ENCODE measurements at places on chromosomes 11 and 22.

DNA sequence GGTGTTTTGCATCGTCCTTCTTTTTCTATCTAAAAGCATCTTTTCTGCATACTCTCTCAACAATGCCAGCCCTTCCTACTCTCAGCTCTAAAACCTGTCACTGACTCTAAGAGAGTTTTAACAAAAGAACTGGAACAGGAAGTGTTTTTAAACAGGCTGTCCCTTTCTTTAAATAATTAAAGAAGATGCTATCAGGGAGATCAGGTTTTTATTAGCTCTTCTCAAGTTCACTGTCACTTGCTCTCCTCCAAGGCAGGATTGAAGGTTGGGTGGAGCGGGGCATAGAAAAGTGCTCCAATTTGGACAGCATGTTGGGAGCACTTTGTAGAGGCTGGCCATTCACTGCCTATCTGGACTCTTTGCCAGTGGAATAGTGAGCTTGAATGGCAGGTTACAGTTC is 56.4 kb upstream of the BARX2 start:
- no peak for DNase-seq

GRCh38 chr11:17722000-17722643 is 2.8 kb downstream of the MYOD1 start:
- no peak for DNase-seq

GRCh38 chr11:86259730-86260129 is 15.2 kb downstream of the EED start:
- no peak for DNase-seq

GRCh38 chr11:44626645-44627044 is 61.2 kb downstream of the CD82 start:
- DNase-seq, result no peak

DNA sequence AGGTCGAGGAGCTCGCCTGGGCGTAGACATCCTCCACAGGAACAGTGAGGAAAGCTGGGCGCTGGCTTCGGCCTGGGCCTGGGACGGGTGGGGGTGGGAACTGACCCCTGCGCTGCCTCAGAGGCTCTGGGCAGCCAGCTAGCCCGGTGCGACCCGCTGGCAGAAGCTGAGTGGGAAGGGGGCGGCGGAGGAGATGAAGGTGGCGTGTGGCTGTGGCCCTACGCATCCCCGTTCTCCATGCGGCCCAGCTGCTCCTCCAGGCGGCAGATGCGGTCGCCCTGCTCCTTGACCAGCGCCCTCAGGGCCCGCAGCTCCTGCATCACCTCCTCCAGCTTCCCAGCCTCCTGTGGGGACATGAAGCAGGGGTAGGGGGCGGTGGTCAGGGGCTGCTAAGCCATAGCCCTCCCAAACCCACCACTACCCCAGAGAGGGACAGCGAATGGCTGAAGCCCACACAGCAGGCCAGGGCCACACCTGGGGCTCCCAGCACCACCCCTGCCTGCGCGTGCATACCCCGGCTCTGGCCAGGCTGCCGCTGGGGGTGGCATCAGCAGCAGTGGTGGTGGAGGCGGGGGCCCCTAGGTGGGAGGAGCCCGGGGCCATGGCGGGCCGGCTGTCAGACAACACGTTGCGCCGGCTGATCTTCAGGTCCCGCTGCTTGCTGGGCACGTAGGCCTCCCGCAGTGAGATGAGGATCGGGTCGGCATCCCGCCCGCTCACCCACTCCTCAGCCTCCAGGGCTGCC is 848 bp upstream of the PTPRCAP start:
- DNase-seq, result no peak

DNA sequence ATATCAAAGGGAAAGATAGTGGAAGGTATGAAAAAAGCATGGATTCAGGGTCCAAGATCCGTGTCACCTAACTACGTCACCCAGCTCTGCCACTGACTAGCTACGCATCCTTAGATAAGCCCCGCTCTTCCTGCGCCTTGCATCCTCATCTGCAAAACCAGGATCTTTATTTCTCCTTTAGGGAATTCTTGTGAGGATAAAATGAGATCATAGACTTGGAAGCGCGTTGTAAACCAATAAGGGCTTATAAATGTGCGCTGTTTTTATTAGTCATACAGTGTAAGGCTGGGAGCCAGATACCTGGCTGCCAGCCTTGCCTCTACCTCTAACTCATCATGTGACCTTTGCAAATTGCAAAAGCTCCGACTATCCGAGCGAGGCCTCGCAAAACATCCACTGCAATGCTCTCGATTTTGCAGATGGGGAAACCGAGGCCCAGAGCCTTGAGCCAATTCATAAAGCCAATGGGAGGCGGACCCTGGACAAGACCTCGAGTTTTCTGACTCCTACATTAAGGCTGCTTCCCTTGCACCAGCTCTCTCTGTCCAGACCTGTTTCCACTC is 753 bp downstream of the PRPF19 start:
- DNase-seq, result no peak

DNA sequence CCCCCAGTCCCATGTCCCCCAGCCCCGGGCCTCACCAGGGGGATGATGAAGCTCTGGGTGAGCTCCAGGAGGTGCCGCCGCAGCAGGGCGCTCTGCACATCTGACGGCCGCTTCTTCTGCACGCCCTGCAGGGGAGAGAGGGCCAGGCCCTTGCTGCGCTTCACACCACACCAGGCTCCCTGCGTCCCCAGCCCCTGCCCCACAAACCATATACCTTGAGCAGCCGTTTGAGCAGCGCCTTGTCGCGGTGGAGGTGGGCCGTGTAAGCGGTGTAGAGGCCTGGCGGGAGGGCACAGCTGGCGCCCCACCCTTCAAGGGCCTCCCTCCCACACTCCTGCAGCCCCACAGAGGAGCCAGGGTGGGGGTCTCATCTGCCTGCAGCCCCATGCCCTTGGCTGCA is 6.2 kb upstream of the PLXNB2 start:
- no peak for DNase-seq

GRCh38 chr11:7512525-7513233 is 1.1 kb upstream of the PPFIBP2 start:
- no peak for DNase-seq

DNA sequence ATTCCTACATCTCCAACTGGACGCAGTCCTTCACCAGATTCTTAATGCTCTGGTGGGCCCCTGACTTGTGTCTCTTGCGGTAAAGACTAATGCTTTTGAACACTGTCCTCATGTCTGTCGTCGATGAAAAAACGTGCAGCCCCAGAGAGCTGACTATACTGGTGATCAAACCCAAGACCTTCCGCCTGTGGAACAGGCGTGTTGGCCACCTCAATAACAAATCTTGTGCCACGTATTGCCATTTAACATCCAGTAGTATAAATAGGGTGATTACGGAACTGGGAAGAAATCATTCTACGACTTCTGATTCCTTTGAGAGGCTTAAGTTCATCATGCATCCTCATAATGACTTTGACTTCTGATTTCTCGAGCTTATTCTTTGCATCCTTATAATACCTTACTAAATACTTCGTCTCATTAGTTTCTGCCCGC is 45.6 kb downstream of the OR4D9 start:
- no peak for DNase-seq

GRCh38 chr22:31898926-31899325 is 45.4 kb upstream of the YWHAH start:
- DNase-seq, result no peak

DNA sequence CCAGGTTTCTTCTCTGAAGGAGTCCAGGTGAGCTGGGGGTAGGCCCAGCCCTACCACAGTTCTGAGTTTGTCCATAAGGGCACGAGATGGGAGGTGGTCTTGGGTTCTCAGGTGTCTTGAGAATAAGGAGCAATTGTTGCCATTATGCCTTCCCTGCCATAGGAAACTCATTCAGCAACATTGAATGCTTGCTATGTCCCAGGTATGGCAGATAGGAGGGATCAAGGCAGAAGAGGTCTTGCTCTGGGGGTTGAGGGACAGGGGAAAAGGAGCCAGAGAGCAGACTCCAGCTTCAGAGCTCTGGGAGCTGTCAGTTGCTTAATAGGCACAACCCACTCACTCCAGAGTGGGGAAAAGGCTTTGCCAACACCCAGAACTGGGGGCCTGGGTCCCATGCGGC is 4.3 kb downstream of the SELENOM start:
- DNase-seq, result no peak

DNA sequence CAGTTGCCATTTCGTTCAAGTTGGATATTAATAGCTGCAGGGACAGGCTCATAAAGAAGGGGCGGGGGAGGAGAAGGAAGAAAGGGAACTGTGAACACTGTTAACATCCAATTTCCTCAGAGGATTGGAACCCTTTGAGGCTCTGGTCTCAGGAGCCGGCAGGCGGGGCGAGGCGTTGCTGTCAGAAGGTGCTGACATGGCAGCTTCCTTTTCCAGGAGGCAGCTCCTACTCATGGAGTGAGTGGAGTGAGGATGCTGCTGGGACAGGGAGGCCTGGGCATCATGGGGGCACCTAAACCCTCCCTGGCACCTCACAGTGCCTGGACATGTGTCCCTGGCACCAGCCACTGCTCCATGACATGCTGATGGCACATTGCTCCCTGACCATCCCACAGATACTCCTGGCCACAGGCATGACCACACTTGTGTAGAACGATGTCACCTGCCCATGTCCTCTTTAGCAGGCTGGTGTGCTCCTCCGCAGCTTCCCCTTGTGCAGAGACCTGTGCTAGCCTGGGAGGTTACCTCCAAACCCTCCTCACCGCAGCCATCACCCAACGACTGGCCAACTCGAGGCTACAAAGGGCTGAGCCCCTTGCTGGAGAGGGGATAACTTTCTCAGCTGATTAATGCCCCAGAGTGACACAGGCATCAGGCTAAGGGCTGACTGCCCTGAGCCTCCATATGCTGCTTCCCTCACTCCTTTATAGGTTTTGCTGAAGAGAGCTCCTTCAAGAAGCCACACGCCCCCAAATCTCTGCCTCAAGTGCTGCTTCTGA is 79.6 kb upstream of the NECTIN1 start:
- no peak for DNase-seq

GRCh38 chr11:120568572-120569307 is 57.2 kb downstream of the GRIK4 start:
- no peak for DNase-seq

DNA sequence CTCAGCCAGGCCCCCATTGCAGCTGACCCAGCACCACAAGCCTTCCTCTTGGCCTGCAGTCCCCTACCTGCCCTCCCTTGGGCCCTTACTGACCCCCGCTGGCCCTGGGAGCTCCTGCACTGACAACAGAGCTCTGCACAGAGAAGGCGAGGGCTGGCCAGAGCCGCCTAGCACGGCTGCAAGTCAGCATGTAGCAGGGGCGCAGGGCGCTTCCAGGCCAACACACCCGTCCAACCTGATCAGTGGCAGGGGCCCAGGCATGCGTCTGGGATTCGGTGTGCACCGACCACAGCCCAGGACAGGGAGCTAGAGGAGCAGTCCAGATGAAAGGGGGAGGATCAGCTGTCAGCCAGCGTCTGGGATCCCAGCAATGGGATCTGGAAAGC is 7.6 kb downstream of the WNT7B start:
- DNase-seq, result no peak

- DNase-seq, result peak; percentile 92
Measured at GRCh38 chr11:119338318-119338890, 2.3 kb downstream of the C1QTNF5 start.

GRCh38 chr22:43060183-43060582 is 29.0 kb downstream of the TTLL1 start:
- DNase-seq, result peak; percentile 32

GRCh38 chr11:19259487-19260345 is 19.0 kb upstream of the E2F8 start:
- DNase-seq, result no peak
